Progenitor cell of endocrine pancreas (in vitro differentiated cells): ENCODE measurements at places on chromosomes 6 and 20.
A peak's percentile ranks its signal among the peaks of the same experiment; 100 is the strongest.

DNA sequence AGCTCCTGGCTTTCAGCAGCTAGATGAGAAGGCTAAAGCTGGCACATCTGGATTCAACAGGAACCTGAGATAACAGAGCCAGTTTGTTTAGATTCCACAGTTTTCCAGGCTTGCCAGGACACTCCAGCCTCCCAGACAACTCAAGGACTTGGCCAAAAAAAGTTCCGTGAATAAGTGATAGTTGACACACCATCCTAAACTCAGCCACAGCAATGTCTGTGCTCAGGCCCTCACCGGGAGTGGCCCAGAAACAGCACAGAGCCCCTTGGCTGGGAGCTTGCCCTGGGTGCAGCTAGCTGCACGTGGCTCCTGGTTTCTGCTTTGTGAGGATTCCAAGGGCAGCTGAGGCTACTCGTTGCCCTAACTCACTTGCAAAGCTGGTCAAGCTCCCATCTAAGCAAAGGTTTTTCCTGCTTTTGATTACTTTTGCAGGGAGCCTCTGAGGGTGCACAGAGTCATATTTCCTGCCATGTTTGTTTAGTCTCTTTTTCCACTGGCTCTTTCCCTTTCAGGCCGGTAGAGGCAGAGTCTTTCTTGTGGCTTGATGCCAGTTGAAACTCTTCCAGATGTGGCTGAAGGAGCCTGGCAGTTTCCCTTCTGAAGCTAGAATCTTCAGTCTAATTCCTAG is 118.3 kb upstream of the ECI2 start:
- no peak for DNase-seq

DNA sequence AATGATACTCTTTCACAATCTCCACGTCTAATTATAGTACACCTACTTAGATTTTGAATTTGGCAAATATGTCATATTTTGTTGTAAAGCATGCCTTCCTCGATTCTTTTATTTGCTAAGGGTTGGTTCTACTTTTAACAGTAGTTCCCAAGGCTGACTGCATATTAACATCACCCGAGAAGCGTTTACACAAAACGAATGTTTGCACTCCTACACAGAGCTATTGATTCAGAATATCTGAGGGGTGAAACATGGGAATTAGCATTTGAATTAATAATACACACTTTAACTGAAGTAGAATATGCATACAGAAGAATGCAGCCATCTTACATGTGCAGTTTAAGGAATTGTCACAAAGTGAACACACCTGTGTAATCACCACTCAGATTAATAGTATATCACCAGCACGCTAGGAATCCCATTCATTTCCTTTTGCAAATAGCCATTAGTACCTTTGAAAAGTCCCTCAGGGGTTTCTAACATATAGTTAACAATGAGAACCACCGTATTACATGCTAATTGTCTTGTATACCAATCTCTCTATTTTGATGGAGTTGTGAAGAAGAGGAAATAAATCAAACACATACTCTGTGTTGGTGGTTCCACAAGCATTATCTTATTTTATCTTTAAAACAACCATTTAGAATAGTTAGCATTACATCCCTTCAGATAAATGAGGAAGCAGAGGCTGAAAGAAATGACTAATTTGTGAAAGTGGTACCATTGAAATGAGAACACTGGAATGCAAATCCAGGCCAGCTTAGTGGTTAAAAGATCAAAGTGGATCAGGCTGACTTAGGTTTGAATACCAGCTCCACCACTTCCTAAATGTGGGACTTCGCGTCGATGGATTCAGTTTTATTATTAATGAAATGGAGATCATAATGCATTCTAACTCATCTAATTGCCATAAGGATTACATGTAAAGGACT is 317.6 kb downstream of the HDGFL1 start:
- no peak for DNase-seq

DNA sequence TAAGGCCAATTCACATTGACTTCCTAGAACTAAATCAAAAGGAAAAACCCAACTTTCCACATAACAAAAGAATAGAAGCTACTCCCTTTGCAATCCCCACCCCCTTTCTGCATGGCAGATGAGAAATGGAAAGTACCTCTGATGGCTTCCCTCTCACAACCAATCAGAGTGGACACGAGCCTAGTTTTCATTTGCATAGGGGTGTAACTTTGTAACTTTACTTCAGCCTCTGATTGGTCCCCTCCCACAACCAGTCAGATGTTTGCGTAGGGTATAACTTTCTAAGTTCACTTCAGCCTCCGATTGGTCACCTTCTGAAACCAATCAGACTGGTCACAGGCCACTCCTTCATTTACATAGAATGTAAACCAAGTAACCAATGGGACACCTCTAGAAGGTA is 328.5 kb downstream of the CDH26 start:
- no peak for DNase-seq

DNA sequence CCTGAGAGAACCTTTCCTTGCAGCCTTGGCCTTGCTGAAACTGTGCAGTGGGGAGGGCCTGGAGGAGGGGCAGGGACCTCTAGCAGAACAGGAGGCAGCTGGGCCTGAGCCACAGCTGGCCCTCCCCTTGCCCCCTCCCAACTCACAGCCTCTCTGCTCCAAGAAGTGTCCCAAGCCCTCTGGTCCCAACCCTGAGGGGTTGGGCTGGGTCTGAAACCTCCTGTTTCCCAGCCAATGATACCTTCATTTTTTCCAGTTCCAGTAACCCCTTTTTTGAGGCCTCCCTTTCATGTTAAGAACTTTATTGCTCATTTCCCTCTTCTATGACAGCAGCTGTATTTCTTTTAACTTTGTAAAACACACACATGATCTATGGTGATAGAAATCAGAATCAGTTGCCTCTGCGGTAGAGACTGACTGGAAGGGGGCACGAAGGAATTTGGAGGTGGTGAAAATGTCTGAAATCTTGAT is 17.9 kb upstream of the ARMC12 start:
- no peak for DNase-seq

DNA sequence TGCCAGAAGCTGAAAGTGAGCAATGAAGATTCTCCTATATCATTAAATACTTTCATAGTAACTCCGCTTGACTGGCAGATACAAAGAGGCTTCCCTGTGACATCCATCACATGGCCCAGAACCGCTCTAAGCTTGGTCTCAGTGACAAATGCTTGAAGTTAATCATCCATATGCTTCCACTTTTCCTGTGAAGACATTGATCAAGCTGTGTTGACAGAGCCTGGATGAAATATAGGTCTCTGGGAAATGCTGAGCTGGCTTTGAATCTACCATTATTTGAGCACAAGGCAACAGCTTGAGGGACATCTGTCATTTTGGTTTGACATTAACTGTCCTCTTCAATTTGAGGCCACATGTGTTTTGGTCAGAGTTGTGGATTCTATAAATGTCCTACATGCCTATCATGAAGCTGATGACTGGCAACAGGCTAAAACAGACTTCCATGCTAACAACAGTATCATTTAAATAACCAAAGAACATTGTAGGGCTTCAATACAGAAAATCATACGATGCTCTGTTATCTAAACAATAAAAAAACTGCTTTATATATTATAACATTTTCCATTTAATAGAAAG is 402.2 kb upstream of the IRAK1BP1 start:
- DNase-seq, result no peak

- no peak for DNase-seq
Measured at GRCh38 chr6:110284855-110285254, 73.3 kb downstream of the METTL24 start.

DNA sequence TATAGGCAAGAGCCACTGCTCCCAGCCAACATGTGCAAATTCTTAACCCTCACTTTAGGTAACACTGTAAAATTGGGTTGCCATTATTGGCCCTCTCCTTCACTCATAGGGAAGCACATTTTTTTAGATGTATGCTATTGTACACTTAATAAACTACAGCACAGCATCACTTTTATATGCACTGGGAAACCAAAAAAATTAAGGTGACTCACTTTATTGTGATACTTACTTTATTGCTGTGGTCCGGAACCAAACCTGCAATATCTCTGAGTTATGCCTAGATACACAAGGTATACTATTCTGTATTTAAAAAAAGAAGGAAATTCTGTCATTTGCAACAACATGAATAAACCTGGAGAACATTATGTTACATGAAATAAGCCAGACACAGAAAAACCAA is 40.5 kb downstream of the IPCEF1 start:
- no peak for DNase-seq

DNA sequence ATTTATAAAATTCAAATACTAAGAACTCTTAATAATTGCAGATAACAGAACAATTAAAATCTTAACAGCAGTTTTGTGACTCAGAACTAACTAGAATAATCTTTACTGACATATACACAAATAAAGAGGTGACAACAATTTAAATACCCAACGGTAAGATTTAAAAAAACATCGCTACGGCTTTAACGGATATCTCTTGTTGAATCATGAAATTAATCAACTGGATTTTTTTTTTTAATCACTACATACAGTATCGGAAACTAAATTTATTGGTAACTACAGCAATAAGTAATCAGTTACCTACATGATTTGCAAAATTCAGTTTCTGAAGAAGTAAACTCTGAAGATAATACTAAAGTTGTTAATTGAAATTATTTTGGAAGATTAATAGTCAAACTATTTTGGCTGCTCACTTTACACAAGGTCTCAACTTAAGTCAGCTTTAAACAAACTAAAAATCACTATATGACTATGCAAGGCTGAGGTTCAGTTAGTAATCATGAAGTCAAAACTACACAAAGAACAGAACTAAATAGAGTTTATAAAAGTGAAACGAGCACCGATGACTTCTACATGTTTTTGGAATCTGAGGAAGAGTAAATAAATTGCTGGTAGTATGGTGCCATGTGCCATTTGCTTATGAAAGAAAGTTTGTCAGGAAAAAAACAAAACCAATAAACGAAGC is 128.8 kb downstream of the HUS1B start:
- no peak for DNase-seq

DNA sequence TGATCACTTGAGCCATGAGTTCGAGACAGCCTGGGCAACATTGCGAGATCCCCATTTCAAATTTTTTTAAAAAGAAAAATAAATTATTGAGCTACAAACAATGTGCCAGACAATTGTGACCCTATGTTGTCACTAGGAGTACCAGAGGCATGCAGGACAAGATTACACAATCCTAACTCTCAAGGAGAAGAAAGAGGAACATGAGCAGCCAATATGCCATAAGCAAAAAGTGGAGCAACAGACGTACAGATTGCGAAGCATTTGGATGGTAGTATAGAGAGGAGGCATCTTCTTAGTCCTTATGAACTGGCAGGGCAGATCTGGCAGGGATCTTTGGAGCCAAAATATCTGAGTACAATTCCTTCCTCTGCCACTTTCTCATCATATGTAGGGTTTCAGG is 156.4 kb downstream of the OR2B2 start:
- DNase-seq, result no peak

- DNase-seq, result no peak
Measured at GRCh38 chr6:79034865-79035264, 43.2 kb downstream of the PHIP start.

DNA sequence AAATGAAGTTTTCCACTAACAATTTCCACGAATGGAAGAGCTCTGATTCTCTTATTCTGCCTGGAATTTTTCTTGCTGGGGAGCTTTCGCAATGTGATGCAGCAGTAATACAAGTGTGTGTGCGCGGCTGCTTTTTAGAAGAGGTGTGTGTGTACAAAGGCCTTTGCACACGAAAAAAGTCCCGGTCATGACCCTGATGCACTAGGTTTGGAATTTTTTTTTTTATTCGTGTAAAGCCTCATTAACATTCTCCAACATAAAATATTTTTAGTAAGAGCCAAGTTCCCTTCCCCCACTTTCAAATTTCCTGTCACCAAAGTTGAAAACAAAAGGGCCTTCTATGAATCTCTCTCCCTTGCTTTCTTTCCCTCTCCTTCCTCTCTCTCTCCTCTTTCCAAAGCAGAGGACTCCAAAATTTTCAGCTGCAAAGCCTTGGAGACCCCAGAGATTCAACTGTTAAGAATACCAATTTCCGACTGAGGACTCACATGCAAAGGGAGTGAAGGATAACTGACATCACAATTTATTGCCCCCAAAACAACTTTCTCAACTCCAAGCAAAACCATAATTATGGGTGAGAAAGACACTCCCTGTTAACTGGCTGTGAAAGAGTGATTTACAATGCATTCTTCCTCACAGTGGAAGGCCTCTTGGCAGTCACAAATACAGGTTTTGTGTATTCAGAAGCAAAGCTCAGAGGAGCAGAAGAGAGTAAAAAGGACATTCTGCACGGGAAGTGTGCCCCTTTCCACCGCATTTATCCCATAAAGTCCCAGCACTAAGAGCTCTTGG is 421.2 kb upstream of the JARID2 start:
- DNase-seq, result no peak

DNA sequence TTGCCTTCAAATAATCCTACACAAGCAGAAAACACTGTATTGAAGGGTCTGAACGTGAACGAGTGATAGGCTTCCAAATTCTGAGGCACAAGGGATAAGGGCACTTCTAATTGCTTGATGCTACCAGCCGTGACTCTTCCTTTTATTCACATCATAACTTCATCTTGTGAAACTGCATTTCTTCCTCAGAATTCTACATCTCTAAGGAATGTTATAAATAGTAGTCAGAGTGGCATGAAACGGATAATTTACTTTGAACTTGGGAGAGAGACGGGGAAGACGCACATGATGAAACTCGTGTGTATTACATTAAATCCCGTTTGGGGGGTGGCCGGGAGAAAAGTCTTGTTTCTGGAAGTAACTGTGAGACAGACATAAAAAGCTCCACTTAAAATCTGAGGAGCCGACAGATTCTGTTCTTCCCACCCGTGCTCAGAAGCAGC is 754 bp downstream of the HDDC2 start:
- no peak for DNase-seq

GRCh38 chr6:112189494-112189893 is 64.9 kb downstream of the LAMA4 start:
- no peak for DNase-seq

DNA sequence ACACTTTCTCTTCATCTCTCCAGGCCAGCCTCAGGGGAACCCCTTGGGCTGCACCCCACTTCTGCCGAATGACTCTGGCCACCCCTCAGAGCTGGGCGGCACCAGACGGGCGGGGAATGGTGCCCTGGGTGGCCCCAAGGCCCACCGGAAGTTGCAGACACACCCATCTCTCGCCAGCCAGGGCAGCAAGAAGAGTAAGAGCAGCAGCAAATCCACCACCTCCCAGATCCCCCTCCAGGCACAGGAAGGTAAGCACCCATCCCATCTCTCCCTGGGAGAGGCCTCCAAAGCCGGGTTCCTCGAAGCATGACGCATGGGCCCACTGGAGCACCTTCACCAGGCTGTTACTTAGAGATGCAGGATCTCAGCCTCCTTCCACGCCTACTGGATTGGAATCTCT is 11.3 kb downstream of the MDFI start:
- DNase-seq, result no peak

- no peak for DNase-seq
Measured at GRCh38 chr6:81777586-81778268, 25.2 kb upstream of the TENT5A start.

DNA sequence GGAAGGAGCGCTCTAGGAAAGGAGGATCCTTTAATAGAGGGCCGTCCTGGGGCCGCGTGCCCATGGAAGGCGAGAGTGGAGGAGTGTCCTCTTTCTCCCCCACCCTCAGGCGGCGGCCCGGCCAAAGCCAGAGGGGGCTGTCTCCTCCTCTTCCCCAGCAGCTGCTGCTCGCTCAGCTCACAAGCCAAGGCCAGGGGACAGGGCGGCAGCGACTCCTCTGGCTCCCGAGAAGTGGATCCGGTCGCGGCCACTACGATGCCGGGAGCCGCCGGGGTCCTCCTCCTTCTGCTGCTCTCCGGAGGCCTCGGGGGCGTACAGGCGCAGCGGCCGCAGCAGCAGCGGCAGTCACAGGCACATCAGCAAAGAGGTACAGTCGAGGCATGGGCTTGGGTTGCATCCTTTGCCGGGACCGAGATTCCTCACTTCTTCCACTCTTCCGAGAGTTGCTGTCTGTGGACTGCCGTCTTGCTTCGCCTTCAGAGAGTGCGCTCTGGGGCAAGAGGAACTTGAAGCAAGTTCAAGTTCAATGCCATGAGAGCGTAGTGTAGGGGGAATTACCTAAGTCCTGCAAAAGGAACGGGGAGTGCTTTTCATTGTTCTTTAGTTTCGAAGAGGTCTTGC is at the start of gene LAMA2:
Gene LAMA2, plus strand, starts transcription at position 148 of the 621 bp plus-strand sequence. Its CDS starts 108 bp downstream, at position 256.
- peak; percentile 50 for DNase-seq
